ENCODE measurements at places on chromosomes 7 and 10. TPM values are rescaled to one million over a fixed set of nuclear protein-coding genes. Genes with fewer than 3 reads are reported as not detected.

ETV1 gene
- 14.0 TPM for total RNA-seq

PCGF5 gene
- total RNA-seq, result 50.4 TPM

ZNF467 gene
- 40.0 TPM for total RNA-seq

TEX36 gene
- not detected for total RNA-seq

DNA sequence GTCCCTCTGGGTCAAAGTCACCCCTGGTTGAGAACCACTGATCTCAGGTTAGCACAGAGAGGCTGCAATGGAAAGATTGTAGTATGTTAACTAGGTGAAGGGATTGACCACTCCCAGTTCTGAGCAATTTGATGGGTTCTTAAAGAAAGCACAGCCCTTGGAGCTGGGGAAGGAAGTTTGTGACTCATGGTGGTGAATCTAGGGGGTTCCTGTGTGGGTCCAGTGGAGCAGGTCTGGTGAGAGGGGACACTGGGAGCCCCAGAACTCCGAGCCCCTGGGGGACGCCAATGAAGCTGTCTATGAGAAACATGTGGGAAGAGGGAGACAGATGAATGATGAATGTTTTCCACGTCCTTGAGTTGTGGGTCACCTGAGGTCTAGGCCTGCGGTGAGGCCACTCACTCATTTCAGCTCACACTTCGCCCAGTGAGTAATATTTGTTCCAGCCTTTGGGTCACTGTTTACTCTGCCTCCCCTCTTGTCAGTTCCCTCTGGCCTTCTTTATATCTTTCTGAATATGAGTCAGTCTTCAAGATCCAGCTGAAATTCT lies 341.9 kb downstream of the LRMDA start:
- no peak for DNase-seq

GRCh38 chr10:79079054-79079397 lies 10.3 kb downstream of the ZMIZ1 start:
- no peak for DNase-seq

DNA sequence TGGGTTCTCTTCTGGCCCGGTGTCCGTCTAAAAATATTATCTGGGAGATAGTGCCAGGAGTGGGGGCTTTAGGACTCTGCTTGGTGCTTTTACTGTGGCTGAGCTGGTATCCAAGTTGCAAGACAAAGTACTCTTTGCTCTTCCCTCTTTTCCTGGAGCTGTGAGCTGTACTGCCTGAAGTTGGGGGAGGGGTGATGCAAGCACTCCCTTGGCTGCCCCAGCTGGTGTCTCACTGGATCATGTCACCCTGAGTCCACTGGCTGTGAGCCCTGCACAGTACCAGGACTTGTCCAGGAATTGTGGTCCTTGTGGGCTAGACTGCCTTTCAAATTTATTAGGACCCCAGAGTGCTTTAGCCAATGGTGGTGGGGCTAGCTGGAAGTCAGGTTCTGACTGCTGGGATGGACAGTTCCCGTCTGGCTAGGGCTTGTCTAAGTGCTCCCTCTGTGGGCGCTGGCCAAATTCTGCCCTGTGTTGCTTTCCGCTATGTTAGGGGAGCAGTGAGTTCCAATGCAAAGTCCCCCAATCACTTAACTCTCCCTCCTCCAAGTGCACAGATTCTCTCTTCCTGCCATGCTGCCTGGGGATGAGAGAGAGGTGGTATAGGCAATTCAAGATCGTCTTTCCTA lies 13.1 kb downstream of the CC2D2B start:
- no peak for DNase-seq

GRCh38 chr10:119849944-119850343 lies 22.7 kb downstream of the MCMBP start:
- DNase-seq, result no peak
